ENCODE measurements at places on chromosomes 2 and 18.

GRCh38 chr2:217993817-217994463 is 8.9 kb downstream of the TNS1 start:
- DNase-seq: no peak

DNA sequence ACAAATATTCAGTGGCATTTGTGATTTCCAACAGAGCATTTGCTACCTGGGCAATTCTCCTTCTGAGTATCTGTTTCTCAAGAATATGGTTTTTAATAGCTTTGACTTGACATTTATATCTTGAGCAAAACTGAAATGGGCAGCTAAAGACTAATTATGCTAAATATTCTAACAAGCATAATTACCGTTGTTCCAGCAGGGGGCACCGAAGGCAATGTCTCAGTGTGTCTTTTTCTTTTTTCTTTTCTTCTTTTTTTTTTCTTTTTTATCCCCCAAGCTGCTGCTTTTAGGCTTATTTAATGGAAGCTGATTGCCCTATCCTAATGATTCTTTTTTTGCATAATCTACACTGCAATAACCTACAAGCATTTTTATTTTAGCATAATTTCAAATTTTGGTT is 138.9 kb upstream of the NABP1 start:
- no peak for DNase-seq

- DNase-seq: no peak
Measured at GRCh38 chr2:17482651-17483050, 35.6 kb downstream of the RAD51AP2 start.

DNA sequence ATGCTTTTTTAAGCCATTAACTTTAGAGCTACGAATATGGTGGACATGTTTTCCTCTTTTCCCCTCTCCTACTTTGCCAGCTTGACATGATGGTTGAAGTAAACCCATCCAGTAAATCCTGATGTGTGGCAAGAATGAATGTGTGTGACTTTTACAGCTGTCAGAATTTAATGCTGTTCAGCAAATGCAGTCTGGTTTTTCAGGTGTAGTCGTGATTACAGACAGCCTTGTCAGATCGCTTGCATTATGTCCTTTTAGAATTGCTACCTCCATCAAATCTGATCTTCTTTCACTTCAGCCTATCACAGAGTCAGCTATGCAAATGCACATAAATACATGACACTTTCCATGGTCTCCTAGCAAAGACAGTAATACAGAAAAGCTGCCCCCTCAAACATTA is 278.5 kb downstream of the FBXO15 start:
- DNase-seq: no peak

DNA sequence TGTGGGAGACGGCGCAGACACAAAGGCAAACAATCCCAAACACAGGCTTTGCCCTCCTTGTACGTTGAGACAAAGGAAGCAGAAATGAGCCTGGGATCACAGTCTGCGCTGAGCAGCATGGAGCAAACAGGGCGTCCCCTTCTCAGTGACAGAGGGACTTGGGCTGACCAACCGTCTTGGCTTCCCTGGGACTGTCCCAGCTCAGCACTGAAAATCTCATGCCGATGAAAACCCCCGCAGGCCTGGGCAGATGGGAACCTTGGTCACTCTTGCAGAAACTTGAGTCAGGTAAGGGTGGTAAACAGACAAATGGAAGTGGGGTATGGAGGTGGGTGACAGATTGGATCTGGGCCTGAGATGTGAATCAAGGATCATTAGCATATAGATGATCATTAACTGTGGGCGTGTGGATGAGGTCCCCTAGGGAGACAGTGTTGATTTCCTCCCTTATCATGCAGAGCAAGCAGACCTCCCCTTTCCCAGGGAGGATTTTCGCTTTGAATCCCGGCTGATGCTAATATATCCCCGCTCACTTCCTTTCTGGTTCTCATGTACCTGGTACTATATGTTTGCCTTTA is 19.1 kb upstream of the SH3BP4 start:
- DNase-seq: no peak

DNA sequence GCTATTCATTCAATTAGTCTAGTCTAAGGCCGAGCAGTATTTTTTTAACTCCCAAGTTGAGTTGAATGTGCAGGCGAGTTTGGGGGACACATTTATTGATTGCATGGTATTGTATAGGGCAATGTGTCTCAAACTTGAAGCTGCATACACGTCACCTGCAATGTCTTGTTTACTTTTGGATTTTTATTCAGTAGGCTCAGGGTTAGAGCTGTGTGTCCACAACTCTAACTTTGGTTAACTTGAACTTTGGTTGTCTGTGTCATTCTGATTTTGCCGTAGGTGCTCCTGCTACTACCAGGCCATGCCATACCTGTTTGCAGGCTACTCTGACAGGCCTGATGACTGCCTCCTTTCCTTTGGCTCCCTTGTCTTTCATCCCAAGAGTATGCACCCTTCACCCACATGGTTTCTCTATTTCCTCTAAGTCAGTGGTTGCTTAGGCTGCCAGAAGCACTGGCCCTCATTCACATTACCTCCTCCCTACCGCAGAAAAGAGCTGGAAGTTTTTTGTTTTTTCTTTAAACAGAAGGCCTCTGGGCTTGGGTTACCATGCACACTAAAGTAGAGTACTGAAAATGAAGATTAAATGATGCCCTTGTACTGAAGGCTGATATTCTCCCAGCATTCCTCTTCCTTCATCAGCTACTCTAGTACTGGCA is 219.4 kb upstream of the SPOPL start:
- DNase-seq: no peak

DNA sequence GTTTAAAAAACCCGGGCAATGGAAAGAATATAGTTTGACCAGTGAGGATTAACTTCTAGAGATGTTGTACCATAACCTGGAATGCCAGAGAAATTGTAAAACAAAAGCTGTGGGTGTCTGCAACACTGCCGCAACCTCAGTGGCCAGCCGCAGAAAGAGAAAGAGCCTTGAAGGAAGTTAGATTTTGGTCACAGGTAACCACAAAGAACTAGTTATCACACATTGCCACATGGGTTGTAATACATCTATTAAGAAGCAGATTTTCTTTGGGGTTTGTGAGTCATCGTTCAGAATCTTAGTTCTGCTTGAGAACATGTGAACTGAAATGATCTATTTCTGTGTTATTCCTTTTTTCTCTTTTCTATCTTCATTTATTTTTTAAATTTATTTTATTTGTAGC is 222.9 kb upstream of the AGAP1 start:
- DNase-seq: no peak

- DNase-seq: no peak
Measured at GRCh38 chr2:24793761-24794435, 673 bp downstream of the CENPO start.

DNA sequence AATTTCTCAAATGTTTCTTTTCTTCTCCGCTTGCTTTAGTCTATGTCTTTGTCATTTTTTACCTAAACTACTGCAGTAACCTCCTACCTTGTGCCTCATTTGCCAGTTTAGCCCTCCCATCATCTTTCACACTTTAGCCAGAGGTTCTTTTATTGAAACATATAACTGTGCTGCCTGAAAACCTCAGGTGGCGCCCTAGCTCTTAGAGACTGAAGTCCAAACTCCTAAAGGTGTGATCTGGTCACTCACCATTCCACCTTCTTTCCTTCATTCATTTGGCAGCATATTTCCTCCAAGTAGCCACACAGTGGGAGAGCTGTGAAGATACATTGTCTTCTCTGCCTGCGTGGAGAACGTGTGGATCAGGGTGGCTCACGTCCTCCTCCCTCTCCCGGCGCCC is 98.2 kb upstream of the MAPRE2 start:
- DNase-seq: no peak

- no peak for DNase-seq
Measured at GRCh38 chr2:81327911-81328310, 1023.4 kb upstream of the LRRTM1 start.

DNA sequence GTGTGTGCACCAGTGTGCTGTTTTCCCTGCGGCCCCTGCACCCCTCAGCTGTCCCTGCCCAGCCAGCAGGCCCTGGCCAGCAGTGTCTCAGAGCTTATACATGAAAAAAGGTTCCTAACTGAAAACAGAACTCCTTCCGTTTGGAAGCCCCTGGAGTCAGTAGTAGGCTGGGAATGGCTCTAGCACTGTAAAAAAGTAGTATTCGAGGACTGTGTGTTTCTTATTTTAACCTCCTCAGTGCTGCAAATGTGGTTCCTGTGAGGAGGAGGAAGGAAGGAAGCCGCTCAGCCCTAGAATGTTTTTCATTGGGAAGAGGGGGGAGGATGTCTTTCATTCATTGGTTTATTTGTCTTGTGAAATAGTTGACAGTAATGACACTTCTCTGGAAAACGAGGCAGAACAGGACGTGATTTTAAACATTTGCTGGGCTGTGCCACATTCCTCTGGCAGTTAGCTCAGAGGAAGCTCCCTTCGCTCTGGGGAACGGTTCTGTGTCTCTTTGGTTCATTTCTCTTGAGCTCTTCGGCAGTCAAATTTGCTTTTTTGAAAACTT is 103.5 kb downstream of the SPTBN1 start:
- DNase-seq: no peak

- DNase-seq: no peak
Measured at GRCh38 chr18:23142251-23142929, 7.1 kb downstream of the CABLES1 start.
